ENCODE measurements at places on chromosomes 7 and 10. TPM values are rescaled to one million over a fixed set of nuclear protein-coding genes. Genes with fewer than 3 reads are reported as not detected.

Gene PRKAR2B
- 5.6 TPM for polyA plus RNA-seq

Gene TAS2R41
- not detected for polyA plus RNA-seq

Gene CYCS
- polyA plus RNA-seq = 99.3 TPM

Gene CNTNAP2
- 0.01 TPM for polyA plus RNA-seq

Gene ACSM6
- not detected for polyA plus RNA-seq

Gene ADARB2
- polyA plus RNA-seq = not detected
